Activated naive CD8-positive, alpha-beta T cell treated with anti-CD3 and anti-CD28 coated beads, Interleukin-2, amount 10 ng/mL, durations not matched to agents 7 days and 5 days (primary cell): ENCODE measurements at places on chromosomes 5 and 9. TPM values are rescaled to one million over a fixed set of nuclear protein-coding genes. Genes with fewer than 3 reads are reported as not detected.

LHX3 gene
- total RNA-seq: not detected

GPR151 gene
- not detected for total RNA-seq

- no peak for DNase-seq
These were observed 2.2 kb downstream of the DUSP1 start for GRCh38 chr5:172768573-172769341.

GRCh38 chr9:107489144-107489673 lies 360 bp downstream of the KLF4 start:
- DNase-seq: no peak

DNA sequence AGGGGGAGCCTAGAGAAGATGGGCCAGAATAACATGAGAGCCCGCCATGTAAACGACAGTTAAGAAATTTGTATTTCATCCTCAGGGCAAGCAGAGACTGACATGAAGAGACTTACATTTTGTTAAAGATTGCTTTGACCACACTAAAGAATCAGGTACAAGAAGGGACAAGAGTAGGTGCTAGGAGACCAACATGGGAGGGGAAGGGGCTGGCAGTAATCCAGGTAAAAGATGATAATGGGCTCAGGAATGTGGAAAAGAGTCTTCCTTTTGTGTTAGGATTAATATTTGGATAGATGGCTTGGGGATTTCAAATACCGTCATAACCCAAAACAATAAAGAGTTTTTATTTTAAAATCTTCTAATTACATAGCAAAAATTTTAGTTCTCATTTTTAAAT lies 137.3 kb downstream of the ZNF462 start:
- DNase-seq: no peak
